ENCODE measurements at places on chromosomes 6 and 20.
A peak's percentile ranks its signal among the peaks of the same experiment; 100 is the strongest.

DNA sequence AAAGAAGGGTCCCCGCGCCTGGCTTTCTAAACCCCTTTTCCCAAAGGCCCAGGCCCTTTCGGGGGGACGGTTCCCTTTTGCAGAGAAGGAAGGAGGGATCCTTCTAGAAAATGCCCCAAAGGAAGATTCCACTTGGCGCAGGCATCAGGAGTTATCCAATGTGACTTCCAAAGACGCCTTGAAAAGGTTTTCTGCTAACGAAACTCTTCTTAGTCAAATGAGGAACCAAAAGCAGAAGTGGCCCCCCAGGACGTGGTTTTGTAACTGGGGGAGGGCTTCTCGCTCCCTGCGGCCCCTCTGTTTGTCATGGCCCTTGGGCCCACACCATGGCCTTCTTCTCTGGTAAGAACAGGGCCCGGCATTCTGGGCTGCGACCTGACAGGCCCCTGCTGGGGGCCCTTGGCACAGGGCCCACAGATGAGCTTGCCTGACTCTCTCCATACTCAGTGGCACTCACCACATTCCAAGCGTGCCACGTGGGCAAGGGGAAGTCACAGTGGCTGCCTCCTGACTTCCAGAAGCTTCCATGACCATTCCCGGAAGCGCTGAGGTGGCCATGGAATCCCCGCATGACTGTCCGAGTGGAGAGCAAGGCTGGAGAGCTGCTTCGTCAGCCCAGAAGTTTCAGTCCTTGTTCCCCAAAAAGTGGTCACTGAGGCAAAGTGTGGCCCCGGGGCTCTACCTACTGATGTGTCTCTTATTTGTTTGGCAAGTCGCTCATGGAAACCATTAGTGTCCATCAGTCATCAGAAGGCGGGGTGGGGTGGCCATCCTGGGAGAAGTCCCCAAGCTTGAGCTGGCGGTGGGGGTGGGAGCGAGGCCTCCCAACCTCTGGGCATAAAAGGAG lies 834 bp upstream of the CTSZ start:
- DNase-seq, result no peak

DNA sequence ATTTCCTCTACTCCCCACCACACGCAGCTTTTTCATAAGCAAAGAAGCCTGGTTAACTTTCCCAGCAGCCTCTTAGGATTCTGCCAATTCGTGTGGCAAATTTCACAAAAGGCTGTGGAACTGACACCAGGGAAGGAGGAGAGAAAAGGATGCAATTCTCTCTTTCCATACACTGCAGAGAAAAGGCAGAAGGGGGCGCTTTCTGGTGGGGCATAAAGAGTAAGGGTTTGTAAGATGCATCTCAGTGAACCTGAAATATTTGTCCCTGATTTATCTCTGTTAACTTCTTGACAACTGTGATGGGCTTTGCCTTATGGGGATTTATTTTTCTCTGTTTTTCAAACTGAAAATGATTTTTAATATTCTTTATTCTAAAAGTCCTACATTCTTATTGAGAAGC lies 45.5 kb upstream of the GLP1R start:
- peak; percentile 46 for DNase-seq

DNA sequence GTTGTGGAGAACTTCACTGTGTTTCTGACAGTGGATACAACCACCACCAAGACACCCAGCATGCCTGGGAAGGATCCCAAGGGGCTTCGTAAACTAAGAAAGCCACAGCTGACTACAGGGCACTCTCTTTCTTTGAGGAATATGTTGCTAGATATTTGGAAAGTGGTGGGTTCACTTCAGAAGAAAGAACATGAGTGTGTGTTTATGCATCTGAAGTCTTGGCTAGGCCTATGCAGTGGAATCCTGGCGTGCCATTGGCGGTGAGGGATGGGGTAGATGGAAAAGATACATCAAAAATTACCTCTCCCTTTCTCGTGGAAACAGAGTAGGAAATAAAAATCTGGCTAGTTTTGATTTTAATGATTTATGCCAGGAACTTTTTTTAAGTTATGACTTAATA lies 187.7 kb downstream of the PDE7B start:
- DNase-seq, result no peak

DNA sequence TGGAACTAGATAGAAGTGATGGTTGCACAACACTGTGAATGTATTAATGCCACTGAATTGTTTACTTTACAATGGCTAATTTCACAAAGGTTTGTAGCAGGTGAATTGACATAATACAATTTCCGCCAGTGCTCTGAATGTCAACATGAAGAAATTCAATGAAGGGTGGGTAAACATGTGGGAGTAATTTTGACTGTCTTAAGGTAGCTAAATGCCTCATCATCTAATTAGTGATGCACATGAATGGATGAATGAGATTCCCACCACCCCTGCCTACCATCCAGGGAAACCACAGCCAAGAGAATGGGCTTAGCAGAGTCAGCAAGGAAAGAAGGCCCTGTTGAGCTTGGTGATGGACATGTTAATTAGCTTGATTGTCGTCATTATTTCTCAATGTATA lies 275.3 kb downstream of the ALDH8A1 start:
- no peak for DNase-seq

DNA sequence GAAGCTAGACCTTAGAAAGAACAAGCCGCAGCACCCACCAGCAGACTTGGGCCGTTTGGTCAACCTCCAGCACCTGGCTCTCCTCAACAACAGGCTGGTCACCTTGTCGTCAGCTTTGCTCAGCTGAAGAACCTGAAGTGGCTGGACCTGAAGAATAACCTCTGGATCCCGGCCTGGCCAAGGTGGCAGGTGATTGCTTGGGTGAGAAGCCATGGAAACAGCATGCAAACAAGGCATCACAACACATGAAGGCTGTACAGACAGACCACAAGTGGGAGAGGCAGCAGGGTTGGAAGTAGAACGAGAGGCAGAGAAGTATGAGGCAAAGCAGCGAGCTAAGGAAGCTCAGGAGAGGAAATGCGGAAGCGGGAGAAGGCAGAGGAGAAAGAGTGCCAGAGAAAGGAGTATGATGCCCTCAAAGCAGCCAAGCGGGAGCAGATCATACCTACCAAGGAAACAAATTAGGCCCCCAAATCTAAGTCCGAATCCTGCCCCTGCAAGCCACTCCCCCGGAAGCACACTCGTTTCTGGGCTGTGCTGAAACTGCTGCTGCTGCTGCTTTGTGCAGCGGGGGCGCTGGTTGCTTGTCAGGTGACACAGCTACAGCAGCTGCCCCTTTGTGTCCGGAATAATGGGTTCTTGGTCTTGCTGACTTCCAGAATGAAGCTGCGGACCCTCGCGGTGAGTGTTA lies 121.6 kb upstream of the LGSN start:
- no peak for DNase-seq

DNA sequence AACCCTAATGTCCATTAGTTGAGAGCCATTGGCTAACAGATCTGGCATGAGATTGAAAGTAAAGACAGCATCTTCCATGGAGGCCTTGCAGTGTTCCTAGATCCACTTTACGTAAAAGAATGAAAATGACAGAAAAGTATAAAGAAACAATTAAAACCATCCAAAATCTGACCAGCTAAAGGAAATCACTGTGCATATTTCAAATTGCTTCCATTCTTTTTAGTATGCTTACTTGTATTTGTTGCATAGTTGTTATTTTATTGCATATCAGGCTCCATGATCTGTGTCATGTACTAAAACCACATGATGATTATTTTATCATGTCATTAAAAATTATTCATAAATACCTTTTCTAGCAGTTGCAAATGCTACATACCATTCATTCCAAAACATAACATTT lies 67.9 kb downstream of the GCLC start:
- no peak for DNase-seq

- DNase-seq, result no peak
Measured at GRCh38 chr20:38770546-38770945, 22.3 kb downstream of the ACTR5 start.

- DNase-seq, result no peak
Measured at GRCh38 chr20:62544505-62545055, 68.8 kb upstream of the GATA5 start.

GRCh38 chr6:44039191-44039719 lies 88.0 kb downstream of the MRPL14 start:
- DNase-seq, result no peak

DNA sequence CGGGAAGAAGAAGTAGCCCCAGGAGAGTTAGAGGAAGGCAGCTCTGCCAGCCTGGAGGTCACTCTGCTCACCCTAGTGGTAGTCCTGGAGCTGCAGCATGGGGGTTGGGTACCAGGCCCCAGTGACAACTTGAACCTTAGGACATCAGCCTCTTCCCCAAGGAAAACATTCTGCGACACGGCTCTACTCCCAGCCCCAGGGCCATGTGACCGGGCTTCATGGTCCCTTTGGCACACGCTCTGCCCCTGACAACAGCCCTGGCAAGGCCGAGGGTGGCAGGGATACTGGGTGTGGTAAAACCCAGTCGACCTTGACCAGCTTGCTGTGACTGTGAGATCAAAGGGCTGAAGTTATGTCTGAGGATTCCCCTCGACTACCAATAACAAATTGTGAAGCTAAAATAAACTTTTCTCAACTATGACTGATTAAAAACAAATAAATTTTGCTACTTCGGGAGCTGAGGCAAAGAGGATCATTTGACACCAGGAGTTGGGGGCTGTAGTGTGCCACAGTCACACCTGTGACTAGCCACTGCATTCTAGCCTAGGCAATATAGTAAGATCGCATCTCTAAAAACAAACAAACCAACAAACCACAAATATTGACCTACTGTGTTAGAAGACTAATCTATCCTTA lies 24.4 kb upstream of the ARID1B start:
- peak; percentile 40 for DNase-seq

GRCh38 chr6:148557796-148558321 lies 189.0 kb upstream of the UST start:
- no peak for DNase-seq

GRCh38 chr6:11025921-11026635 lies 18.0 kb downstream of the ELOVL2 start:
- DNase-seq, result no peak
